ENCODE measurements at places on chromosomes 5 and 9. TPM values are rescaled to one million over a fixed set of nuclear protein-coding genes. Genes with fewer than 3 reads are reported as not detected.

SGCD gene
- total RNA-seq, result not detected

TPM2 gene
- total RNA-seq, result 4.5 TPM

SPATA31D4 gene
- total RNA-seq, result not detected

TXN gene
- 422 TPM for total RNA-seq

FOXD4 gene
- total RNA-seq, result 0.22 TPM

ROPN1L gene
- total RNA-seq, result 0.20 TPM

TAF11L10 gene
- total RNA-seq, result not detected

MCTP1 gene
- not detected for total RNA-seq

CYSTM1 gene
- 17.2 TPM for total RNA-seq

HAPLN1 gene
- total RNA-seq, result not detected

DAP gene
- total RNA-seq, result 62.6 TPM

SLC6A18 gene
- not detected for total RNA-seq

GGTA1 gene
- total RNA-seq, result 0.12 TPM

TIMD4 gene
- total RNA-seq, result 27.3 TPM

LCN6 gene
- not detected for total RNA-seq

KCNN2 gene
- not detected for total RNA-seq

NEURL1B gene
- 0.12 TPM for total RNA-seq

WNT8A gene
- not detected for total RNA-seq

OGN gene
- not detected for total RNA-seq

PCA3 gene
- total RNA-seq, result not detected

HIGD2A gene
- 93.5 TPM for total RNA-seq

SREK1 gene
- total RNA-seq, result 76.7 TPM

SLC28A3 gene
- total RNA-seq, result 0.60 TPM

STKLD1 gene
- total RNA-seq, result 1.5 TPM

TMEM171 gene
- not detected for total RNA-seq

IFNB1 gene
- 0.23 TPM for total RNA-seq

TMEM174 gene
- total RNA-seq, result not detected

FCN2 gene
- total RNA-seq, result not detected

MLANA gene
- not detected for total RNA-seq

SLC6A19 gene
- not detected for total RNA-seq

CNTLN gene
- total RNA-seq, result 1.5 TPM

DDX4 gene
- total RNA-seq, result not detected

LCN1 gene
- not detected for total RNA-seq

SOHLH1 gene
- total RNA-seq, result not detected

WDR31 gene
- 1.9 TPM for total RNA-seq

CYSRT1 gene
- 0.49 TPM for total RNA-seq

All from activated T-helper 1 cell treated with anti-CD3 and anti-CD28 coated beads, Interleukin-12 subunit alpha, Interleukin-12 subunit beta, Interleukin-2, Interleukin-4 antibody, amounts not matched to agents 30 ng/mL and 10 ng/mL and 1 ng/mL, durations not matched to agents 14 hours and 24 hours and 36 hours (primary cell).